Jurkat, Clone E6-1 (cell line): ENCODE measurements at places on chromosomes 5 and 9.

DNA sequence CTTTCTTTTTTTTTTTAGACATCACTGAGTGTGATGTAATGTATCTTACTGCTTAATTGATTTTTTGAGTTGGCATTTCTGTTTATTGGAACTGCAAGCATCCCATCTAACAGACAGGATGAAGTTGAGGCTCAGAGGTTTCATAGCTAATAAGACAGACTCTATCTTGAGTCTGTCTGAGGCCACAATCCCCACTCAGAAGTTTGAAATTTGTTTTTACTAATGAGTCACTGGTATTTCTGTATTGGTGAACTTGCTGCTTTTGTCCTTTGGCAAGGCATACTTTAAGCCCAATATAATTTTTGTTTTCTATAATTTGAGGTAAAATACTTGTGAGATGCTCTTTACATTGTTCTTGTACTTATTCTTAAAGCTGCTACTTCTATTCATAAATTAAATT, 491.2 kb downstream of the PSAT1 start:
- no peak for DNase-seq

GRCh38 chr5:39624890-39625289, 200.1 kb upstream of the DAB2 start:
- no peak for DNase-seq

GRCh38 chr5:24059006-24059405, 551.6 kb downstream of the PRDM9 start:
- DNase-seq = no peak

DNA sequence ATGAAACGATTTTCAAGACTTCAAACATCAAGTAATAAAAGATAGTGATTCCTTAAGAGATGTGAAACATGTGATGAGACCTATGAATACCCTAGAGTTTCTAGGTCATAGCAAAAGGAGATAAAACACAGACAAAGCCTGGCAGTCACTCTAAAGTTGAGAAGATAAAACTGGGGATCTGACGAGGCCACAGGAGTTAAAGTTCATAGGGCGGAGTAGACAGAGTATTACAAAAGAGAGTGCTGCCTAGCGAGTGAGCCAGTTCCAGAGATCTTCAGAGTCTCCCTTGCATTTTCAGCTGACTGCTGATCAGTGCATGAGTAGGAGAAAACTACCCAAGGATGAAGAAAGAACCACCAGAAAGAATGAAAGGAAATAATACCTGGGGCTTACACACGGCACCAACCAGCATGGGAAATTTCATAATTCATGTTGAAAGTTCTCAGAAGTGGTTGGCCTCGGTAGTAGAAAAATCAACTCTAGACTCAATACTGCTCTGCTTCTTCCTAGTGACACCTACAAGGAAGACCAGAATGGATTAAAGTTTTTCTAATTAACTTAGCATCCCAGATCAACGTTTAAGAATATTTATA, 30.4 kb downstream of the FBXO4 start:
- DNase-seq = no peak
